ENCODE measurements at places on chromosomes 12 and 14.

DNA sequence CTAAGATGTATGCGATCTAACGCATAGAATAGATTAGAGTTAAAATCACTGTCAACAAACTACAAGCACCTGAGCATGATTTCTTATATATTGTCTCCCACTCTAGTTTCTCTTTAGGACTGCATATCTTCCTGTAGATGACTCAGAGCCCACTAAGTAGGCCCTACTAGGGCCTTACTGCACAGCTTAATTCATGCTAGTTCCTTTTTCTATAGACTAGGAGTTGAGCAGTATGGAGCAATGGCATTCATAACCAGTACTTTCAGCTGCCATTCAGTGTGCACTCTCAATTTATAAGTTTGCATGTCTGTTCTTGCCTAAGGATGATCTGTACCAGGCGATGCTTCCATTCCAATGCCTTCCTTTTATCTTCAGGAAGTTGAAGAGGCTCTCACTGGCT, 103.5 kb downstream of the METTL25 start:
- peak; percentile 28 for DNase-seq

DNA sequence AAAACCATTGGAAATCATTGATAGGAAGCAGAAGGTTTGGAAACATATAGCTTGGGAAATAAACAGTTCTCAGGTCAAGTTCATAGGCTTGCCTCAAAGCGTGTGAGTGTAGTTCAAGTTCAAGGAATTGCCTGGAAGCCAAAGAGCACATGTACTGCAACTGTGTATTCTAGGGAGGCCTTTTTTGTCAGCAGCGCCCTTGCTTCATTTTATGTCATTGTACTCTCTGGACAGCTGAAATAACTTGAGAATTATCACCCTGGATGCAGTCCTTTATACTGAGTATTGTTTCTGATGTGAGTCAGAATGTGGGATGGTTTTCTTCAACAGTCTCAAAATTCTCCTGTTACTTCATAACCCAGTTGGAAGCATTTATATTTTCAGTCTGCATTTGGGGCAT, 16.0 kb upstream of the EVL start:
- no peak for DNase-seq

GRCh38 chr14:103190741-103191140, 67.5 kb downstream of the TNFAIP2 start:
- no peak for DNase-seq

DNA sequence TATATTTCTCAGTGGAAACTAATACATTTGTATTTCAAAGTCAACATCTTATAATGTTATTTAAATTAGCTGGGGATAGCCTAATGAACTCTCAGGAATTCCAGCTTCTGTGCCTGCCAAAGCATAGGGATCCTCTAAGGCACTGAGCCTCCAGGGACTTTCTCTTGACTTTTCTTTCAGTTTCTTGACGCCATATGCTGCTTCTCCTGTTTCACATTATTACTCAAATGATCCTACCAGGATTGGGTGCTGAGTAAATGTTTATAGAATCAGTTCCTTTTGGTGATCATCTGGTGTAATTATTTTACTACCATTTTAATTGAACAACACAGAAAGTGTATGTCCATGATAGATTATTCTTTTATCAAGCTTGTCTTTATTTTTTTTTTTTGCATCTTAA, 7.9 kb downstream of the METTL25 start:
- no peak for DNase-seq

- no peak for DNase-seq
Observed at GRCh38 chr12:94555687-94556086, 94.7 kb downstream of the TMCC3 start.
